ENCODE measurements at places on chromosomes 16 and 17. TPM values are rescaled to one million over a fixed set of nuclear protein-coding genes. Genes with fewer than 3 reads are reported as not detected.
A peak's percentile ranks its signal among the peaks of the same experiment; 100 is the strongest.

Gene MYH2
- total RNA-seq = not detected

DNA sequence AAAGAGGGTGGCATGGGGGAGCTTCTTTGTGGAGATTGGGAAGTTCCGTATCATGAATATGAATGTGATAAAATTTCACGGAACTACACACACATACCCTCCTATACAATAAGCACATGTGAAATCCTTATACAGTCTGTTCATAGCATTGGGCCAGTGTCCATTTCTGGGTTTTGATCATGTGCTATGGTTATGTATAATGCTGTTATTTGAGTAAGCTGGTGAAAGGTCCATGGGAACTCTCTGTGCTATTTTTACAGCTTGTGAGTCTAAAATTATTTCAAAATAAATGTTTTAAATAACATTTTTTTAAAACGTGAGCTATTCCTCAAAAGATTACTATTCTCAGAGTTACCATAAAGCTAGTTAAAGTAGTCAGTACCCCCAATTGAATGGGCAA is 205.2 kb upstream of the CACNG5 start:
- no peak for DNase-seq

Gene MYH13
- total RNA-seq = not detected

GRCh38 chr17:51610155-51610554 is 349.8 kb downstream of the UTP18 start:
- DNase-seq = no peak

- no peak for DNase-seq
These were observed 151.2 kb downstream of the TANC2 start for GRCh38 chr17:63116967-63117830.

GRCh38 chr16:80986557-80986956 is 20.1 kb downstream of the CMC2 start:
- DNase-seq = no peak

- DNase-seq = no peak
These were observed 37.1 kb downstream of the KNOP1 start for GRCh38 chr16:19680881-19681340.

Gene KRTAP29-1
- 0.22 TPM for total RNA-seq

- DNase-seq = no peak
These were observed 720 bp upstream of the BCKDK start for GRCh38 chr16:31107465-31107867.

DNA sequence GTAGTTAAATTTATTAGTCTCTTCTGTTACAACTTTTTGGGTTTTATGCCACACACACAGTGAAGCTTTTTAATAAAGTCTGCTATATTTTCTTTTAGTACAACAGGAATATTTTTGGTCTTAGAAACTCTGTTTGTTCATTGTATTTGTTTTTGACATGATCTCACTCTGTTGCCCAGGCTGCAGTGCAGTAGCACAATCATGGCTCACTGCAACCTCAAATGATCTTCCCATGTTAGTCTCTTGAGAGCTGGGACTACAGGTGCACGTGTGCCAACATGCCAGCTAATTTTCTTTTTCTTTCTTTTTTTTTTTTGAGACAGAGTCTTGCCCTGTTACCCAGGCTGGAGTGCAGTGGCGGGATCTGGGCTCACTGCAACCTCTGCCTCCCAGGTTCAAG is 27.1 kb downstream of the PPM1D start:
- no peak for DNase-seq

GRCh38 chr16:56742030-56742984 is 12.4 kb downstream of the NUP93 start:
- peak; percentile 22 for DNase-seq

- no peak for DNase-seq
These were observed 670.0 kb downstream of the TOX3 start for GRCh38 chr16:51876934-51877333.

Gene SP2
- total RNA-seq = 22.2 TPM

- DNase-seq = no peak
These were observed 34.5 kb upstream of the MEOX1 start for GRCh38 chr17:43695970-43696865.

Measured in HCT116 (cell line).